ENCODE measurements at places on chromosomes 6 and 20.

GRCh38 chr6:44068607-44069296, 58.5 kb downstream of the MRPL14 start:
- no peak for DNase-seq

GRCh38 chr20:9532069-9532838, 17.9 kb downstream of the LAMP5 start:
- DNase-seq, result no peak

DNA sequence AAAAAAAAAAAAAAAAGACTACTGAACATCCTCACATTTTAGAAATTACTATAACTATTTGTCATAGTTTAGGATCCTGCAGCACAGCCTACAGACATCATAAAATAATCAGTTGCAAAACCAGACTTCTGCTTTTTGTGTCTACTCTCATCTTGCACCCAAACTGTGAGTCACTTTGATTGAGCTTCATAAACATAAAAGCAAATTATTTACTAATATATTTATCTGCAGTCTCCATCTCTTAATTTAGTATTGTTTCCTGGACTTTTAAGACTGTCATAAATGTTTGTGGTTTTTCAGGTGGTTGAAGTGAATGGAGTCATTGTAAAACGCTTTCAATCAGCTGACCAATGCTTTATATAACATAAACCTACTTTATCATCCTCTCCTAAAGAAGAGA, 14.8 kb upstream of the CALHM6 start:
- no peak for DNase-seq

- no peak for DNase-seq
These were observed 474.6 kb downstream of the CBLN4 start for GRCh38 chr20:55530763-55531162.

DNA sequence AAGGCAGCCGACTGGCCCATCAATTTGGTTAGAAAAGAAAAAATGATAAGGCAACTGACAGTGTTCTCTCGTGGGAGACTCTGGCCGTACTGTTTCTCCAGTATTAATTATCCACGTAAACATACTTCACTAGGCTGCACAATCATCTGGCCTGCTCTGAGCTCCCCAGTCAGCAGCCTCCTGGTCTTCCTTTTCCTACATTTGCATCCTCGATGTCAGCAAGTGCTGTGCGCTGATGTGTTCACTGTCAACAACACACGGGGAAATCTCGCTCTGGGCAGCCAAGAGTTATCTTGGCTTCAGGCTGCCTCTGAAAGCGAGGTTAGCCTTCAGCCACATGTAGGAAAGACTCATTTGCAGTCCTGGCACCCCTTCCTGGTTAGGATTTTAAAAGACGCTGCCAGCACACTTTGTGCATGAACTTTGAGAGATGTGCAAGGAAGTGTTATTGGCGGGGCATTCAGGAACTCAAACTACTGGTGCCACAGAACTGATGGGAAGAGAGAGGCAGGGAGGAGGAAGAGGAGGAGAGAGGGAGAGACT, 460.5 kb upstream of the ARID1B start:
- DNase-seq, result no peak

DNA sequence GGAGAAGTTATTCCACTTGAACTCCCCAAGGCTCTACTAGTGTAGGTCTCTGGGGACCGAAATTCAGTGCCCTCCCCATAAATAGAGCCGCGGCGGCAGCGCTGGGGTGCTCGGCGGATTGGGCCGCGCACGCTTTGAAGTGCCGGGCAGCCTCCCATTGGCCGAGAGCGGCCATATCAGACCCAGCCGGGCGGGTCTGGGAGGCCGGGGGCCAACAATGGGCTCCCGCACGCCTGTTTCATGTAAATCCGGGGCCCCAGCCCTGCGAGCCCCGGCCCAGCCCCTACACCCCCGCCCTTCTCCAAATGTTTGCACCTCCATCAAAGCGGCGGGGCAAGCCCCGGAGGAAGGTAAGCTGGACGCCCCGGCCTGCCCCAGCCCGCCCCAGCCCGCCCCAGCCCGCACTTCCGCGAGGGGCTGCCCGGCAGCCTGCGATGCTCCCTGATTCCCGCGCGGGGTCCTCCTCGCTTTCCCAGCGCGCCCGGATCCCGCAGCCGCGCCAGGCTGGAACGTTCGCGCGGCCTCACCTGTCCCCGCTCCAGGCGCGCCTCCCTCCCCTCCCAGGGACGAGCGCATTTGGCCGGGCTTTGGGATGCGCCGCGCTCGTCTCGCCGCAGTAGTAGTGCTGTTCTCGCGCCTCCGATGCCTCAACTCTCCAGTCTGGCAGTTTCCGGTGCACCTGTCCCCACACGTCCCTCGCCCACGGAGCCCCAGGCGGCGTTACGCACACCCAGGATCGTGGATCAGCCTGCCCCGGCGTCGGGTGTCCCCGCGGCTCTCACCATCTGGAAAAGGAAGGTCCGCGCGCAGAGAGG, at the start of gene TBXT:
TBXT (minus strand) TSS at position 51 of the 815 bp plus-strand sequence. CDS start 260 bp downstream, outside the sequence.
- peak; percentile 11 for DNase-seq

GRCh38 chr6:74177506-74177905, 481.5 kb downstream of the CD109 start:
- DNase-seq, result no peak

GRCh38 chr20:15911581-15911980, 661.7 kb downstream of the KIF16B start:
- DNase-seq, result no peak

DNA sequence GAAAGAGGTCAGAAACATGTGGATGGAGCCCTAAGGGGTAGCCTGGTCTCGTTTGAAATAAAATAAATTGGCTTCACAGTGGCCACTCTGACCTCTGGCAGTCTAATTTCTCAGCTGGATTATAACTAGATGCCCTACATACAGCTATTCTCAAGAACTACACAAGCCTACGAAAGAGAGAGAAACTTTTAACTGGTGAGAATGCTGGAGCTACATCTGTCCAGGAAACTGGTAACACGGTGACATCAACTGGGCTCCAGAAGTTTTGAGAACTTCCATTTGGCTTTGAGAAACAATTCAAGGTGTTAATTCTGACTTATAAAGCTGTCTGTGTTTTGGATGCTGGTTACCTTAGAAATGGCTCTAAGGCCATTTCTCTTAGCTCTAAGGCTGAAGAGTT, 187.3 kb upstream of the TENT5A start:
- no peak for DNase-seq

DNA sequence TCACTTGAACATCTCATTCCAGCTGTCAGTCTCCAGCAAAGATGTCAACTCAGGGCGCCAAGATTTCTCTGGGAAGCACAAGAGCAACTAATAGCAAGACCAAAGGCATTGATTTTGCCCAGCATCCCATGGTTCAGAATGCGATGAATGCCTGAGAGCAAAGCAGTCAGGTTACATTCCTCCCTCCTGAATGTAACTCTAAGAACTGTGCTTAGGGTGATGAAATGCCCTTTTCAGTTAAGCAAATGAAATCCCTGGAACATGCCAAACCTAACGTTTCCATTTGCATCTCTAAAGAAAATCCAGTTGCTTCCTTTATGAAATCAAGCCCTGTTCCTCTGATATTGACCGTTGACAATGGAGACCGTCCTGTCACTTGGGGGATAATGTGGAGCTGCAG, 224.0 kb upstream of the PLN start:
- no peak for DNase-seq

- peak; percentile 98 for DNase-seq
These were observed 55.2 kb downstream of the TGM2 start for GRCh38 chr20:38109591-38110524.

GRCh38 chr20:49785852-49786175, 26.8 kb upstream of the SLC9A8 start:
- no peak for DNase-seq

DNA sequence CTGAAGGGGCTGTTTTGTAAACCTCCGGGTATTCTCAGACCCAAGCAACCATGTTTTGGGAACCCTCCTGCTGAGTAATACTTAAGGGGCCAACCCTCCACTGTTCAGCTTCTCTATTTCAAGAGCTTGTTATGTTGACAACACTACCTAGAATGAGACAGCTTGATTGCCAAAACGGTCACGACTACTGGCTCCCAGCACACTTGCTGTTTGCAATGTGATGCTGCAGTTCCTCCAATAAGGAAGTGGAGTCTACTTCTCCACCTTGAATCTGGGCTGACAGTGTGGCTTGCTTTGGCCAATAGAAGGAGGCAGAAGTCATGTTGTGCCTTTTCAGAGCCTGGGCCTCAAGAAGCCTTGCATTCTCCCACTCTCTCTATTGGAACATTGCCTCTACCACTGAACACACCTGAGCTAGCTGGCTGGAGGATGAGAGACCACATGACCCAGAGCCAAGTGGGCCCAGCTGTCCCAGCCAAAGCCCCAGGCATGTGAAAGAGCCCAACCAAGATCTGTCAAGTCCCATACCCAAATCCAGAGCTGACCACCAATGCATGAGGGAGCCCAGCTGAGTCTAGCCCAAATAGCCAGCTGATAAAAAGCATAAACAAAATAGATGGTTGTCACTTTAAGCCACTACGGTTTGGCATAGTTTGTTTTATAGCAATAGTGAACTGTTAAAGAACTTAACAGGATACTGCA, 108.0 kb downstream of the PRND start:
- no peak for DNase-seq

DNA sequence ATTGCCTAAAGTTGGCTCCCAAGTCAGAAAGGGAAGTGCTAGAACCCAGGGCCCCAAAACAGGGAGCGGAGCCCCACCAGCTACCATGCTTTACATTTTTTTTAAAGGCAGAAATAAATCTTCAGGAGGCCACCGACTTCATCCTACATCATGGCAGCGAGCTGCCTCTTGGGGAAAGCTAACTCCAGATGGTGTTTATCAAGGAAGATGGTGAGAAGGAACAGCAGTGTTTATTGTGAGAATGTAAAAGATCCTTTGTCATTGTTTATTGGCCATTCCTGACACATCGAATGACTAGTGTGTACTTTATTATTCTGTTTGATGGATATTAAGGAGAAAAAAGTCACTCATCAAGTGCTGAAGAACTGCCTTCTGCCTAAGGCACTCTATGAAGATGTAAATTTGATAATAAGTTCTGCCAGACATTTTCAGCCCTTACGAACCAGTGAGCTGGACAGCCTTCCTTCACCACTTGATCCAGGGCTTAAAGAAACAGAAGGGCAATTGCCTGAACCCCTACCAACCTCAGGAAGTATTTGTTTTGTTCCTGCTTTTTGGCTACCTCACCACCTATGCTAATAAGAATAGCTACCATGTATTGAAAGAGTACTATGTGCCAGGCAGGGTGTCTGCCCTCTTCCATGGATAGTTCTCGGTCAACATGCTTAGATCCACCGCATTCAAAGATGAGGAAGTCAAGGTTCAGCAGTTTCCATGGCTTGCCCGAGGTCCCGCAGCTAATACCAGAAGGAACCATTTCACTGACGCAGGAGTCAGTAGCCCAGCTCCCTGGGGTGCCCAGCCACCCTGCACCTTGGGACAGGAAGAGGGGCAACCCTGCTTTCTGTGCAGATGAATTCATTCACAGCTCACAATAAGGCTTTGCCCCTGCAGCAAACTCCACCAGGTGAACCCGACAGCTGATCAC, 194.7 kb upstream of the RREB1 start:
- DNase-seq, result no peak

- DNase-seq, result no peak
These were observed 47.7 kb upstream of the PLCB4 start for GRCh38 chr20:9021216-9021615.

DNA sequence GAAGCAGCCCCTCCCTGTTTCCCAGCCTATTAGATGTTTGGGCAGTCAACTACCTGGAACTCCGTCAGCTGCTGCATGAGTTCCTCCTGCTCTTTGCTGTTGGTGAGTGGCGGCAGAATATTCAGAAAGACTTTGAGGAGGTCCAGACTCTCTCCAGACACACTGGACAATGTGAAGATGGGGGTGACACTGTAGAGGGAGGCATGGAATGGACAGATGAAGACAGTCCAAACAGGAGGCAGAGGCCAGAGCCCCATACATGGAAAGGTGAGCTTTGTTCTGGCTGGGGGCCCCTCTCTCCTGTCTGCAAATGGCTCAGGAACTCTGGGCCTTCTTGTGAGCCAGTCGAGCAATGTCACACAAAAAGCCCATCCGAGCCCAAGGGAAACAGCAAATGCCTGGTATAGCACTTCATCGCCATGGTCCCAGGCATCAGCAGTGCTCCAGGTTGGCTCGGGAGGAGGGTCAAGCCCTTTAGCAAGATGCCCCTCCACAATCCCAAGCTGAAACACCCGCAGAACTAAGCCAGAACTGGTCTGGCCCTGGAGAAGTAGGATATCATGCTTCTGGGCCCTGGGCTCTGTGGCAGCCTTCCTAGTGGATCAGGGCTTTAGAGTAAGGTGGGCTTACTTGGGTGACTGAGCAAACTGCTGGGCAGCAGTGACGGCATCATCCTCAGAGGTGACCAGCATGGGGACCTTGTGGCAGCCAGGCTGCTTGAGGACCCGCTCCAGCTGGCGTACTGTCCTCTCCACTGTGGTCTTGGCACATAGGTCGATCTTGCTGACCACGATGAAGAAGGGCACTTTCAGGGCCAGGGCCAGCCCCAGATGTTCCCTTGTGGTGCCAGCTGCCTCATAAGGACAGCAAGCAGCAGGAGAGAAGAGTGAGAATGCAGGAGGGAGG, 4.9 kb downstream of the GTPBP2 start:
- DNase-seq, result no peak

DNA sequence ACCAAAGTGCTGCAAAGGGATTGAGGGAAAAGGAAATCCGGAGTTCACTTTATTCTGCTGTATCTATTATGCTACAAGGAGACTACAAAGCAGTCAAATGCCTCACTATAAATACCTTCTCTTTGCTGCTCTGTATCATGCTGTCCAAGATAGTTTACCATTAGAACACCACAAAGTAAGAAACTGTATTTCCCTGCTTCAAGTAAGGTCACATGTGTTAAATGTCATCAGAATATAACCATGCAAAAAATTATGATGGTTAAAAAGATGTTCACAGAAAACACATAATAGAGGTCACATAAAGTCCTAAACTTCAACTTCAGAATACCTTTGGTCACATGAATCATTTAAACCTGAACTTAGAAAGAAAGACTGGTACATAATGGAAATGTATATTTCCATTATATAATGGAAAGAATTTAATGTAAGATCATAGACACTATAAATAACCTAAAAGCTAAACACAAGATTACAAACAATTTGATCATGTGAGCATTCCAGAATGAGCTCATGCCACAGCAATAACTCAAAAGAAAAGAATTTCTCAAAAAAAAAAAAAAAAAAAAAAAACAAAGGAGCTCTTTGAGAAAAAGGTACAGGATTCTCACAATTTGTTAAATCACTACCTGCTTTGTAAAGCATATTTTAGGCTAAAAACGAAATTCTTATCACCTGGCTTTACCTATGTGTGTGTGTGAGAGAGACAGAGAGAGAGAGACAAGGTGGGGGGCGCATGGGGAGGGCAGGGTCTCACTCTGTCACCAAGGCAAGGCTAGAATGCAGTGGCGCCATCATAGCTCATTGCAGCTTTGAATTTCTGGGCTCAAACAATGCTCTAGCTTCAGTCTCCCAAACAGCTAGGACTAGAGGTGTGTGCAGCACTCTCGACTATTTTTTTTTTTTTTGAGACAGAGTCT, 58.7 kb downstream of the KIF13A start:
- peak; percentile 56 for DNase-seq

Data from cardiac muscle cell (in vitro differentiated cells and primary cell).